Activated T-cell treated with anti-CD3 and anti-CD28 coated beads, Interleukin-2, amount 50 U/mL, for 72 hours (primary cell): ENCODE measurements at places on chromosomes 2 and 18. TPM values are rescaled to one million over a fixed set of nuclear protein-coding genes. Genes with fewer than 3 reads are reported as not detected.

C2orf15 gene
- total RNA-seq = 1.7 TPM

CDH2 gene
- total RNA-seq = 0.07 TPM

POTEJ gene
- total RNA-seq = not detected

DNA sequence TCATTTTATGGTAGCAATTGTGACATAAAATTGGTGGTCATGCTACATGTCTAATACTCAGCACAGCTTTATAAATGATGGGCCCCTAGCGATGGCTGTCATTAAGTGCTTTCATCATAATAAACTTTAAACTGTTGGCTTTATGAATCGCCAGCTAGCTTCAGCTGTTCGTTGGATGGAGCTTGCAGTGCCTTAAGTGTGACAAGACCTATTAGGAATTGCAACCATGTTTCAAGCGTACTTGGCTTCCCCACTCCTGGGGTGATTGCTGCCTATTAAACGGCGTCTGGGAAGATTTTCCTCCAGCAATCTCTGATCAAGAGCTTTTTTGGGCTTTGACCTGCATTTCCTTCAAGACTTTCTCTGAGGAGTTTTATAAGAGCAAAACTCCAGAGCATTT lies 164.5 kb upstream of the SIX3 start:
- no peak for DNase-seq

DNA sequence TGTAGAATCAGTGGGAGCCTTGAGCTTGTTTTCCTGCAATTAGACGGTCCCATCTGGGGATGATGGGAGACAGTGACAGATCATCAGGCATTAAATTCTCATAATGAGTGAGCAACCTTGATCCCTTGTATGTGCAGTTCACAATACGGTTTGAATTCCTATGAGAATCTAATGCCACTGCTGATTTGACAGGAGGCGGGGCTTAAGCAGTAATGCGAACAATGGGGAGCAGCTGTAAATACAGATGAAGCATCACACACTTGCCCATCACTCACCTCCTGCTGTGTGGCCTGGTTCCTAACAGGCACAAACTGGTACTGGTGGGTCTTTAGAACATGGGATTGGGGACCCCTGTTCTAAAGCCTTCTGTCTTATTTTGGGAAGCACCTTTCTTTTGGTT lies 17.9 kb upstream of the NYAP2 start:
- DNase-seq = no peak
